ENCODE measurements at places on chromosomes 3 and 15. TPM values are rescaled to one million over a fixed set of nuclear protein-coding genes. Genes with fewer than 3 reads are reported as not detected.
A peak's percentile ranks its signal among the peaks of the same experiment; 100 is the strongest.

DNA sequence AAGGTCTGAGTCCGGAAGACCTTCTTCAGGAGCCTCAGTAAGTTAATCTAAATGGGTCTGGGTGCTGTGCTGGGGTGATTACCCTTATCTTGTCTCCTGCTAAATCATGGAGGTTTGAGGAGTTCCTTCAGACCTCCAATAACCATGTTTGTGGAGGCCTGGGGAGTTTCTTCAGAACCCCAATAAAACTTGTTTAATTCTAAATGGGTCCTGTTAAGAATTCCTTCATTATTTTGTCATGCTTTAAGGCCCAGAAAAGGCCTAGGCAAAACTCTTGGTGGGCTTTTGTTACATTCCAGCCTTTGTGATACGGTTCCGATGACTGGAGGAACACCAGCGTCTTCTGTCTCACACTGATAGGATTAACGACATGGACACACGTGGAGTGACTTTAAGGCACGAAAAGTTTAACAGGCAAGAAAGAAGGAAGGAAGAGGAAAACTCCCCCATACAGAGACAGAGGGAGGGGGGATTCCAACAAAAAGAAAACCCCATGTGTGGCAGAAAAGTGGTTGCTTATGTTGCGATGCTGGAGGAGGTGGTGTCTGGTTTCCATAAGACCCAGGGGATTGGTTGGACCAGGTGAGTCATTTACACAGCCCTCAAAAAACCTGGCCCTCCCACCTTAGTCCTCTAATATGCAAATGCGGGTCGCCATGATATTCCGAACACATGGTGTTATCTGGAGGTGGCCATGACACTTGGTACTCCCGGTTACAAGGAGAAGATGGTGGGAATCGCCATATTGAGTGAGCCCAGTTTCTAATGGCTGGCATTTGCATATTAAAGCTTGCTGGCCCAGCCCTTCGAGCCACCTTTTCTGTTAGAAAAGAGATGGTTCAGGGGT is 72.6 kb upstream of the MFGE8 start:
- H3K4me3 ChIP-seq, result no peak overlapping the region
- H3K4me1 ChIP-seq, result no peaks in the 10 kb centered on the region
- no peaks in the 10 kb centered on the region for H3K36me3 ChIP-seq
- H3K27me3 ChIP-seq, result no peaks in the 10 kb centered on the region
- DNase-seq, result no peak

- H3K27me3 ChIP-seq, result peaks cover 29% of the 10 kb centered on the region
- no peaks in the 10 kb centered on the region for H3K36me3 ChIP-seq
- H3K27ac ChIP-seq, result no peak overlapping the region
- no peak overlapping the region for H3K4me3 ChIP-seq
Observed at GRCh38 chr3:50427217-50427616, 67.9 kb upstream of the TMEM115 start.

DNA sequence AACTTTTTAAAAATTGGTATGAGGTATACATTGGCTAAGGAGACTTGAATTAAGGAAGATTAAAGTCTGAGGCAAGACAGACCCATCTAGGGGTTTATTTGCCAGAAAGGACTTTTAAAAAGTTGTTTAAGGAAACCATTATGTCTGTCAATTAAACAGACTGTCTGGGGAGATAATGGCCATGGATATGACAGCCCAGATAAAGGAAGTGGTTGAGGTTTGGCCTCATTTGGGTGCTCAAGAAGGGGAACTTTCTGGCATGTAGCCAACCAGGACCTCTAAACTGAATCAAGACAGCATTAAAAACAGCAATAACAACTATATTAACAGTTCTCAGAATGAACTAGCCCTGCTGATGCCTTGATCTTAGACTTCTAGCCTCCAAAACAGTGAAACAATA is 9.9 kb upstream of the CD200R1L start:
- H3K4me1 ChIP-seq, result peaks cover 5% of the 10 kb centered on the region
- H3K27me3 ChIP-seq, result no peaks in the 10 kb centered on the region
- no peaks in the 10 kb centered on the region for H3K36me3 ChIP-seq
- no peak overlapping the region for H3K27ac ChIP-seq
- DNase-seq, result no peak
- H3K4me3 ChIP-seq, result no peak overlapping the region

GRCh38 chr3:127786353-127787070 is 35.8 kb downstream of the MGLL start:
- peaks cover 24% of the 10 kb centered on the region for H3K4me1 ChIP-seq
- DNase-seq, result no peak
- H3K27me3 ChIP-seq, result no peaks in the 10 kb centered on the region
- H3K36me3 ChIP-seq, result no peaks in the 10 kb centered on the region
- no peak overlapping the region for H3K27ac ChIP-seq

DNA sequence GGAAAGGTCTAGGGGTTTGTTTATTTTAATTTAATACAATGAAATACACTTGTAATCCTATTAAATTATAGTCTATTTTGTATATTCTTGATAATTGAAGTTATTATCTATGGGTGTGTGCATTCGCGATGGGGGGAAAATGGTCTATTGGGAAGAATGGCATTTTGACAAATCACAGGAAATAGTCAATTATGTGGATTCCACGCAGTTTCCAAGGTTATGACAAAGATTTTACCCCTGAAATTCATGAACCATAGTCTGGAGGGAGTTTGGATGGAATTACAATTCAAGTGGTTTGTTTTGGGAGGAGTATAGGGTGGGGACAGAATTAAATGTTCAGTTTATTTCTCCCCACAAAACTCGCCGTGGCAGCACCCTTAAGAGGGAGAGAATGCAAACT is 66.5 kb downstream of the RBMS3 start:
- no peak overlapping the region for H3K27ac ChIP-seq
- no peak for DNase-seq
- peaks cover 6% of the 10 kb centered on the region for H3K4me1 ChIP-seq
- peaks cover 2% of the 10 kb centered on the region for H3K36me3 ChIP-seq

- H3K4me3 ChIP-seq, result no peak overlapping the region
- H3K27me3 ChIP-seq, result no peaks in the 10 kb centered on the region
- H3K36me3 ChIP-seq, result no peaks in the 10 kb centered on the region
- no peak for DNase-seq
- H3K27ac ChIP-seq, result no peak overlapping the region
- no peaks in the 10 kb centered on the region for H3K4me1 ChIP-seq
Observed at GRCh38 chr3:196117809-196118208, 35.9 kb upstream of the TFRC start.

DNA sequence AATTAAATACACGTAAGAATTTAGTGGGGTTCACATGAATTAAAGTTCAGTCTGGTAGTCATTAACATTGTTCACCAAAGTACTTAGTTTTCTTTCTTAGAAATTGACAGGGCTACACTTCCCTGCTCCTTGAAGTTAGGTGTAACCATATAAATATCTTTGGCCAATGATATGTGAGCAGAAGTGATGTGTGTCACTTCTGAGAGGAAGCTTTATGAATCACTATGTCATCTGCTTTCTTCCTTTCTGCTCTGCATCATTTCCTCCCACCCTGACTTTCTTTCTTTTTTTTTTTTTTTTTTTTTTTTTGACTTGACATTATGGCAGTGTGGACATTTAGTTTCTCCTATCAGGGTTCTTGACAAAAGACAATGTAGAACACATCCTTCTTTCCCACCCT is 156.2 kb upstream of the COL8A1 start:
- no peak overlapping the region for H3K4me3 ChIP-seq
- no peak for DNase-seq
- H3K36me3 ChIP-seq, result no peaks in the 10 kb centered on the region

DNA sequence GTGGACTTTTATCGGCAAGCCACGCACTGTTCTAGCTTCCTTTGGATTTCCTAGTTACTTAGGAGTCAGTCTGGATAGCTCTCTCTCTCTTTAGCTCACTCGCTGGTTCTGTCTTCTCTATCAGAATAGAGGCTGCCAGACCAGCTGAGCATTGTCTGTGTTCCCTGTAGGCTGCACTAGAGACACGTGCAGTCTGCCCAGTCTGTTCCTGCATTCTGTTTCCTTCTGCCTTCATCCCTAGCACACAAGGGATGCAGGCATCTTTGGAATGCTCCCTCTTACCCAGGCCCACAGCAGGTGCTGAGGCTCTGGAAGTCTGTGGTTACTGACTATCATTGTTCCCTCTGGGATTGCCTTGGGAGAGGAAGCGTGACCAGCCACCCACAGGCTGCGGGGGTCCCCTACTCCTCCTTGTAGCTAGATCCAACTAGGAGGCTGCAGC is 322.8 kb downstream of the ZNF621 start:
- peaks cover 24% of the 10 kb centered on the region for H3K4me1 ChIP-seq
- peak; percentile 22 for DNase-seq
- no peak overlapping the region for H3K27ac ChIP-seq

C3orf20 gene
- total RNA-seq, result not detected

CYP8B1 gene
- not detected for total RNA-seq

GRCh38 chr3:193114431-193115340 is 126.3 kb upstream of the PLAAT1 start:
- no peaks in the 10 kb centered on the region for H3K36me3 ChIP-seq
- H3K27me3 ChIP-seq, result peaks cover 47% of the 10 kb centered on the region
- no peak overlapping the region for H3K4me3 ChIP-seq
- H3K4me1 ChIP-seq, result no peaks in the 10 kb centered on the region
- no peak overlapping the region for H3K27ac ChIP-seq

TEX55 gene
- total RNA-seq, result not detected

BCHE gene
- total RNA-seq, result not detected

TMCC1 gene
- total RNA-seq, result 31.2 TPM

NR2E3 gene
- 0.56 TPM for total RNA-seq

TMC3 gene
- not detected for total RNA-seq

ITPKA gene
- 13.5 TPM for total RNA-seq

SAMMSON gene
- total RNA-seq, result not detected

- no peak for DNase-seq
- H3K36me3 ChIP-seq, result no peaks in the 10 kb centered on the region
- no peaks in the 10 kb centered on the region for H3K27me3 ChIP-seq
- no peak overlapping the region for H3K27ac ChIP-seq
- peaks cover 9% of the 10 kb centered on the region for H3K4me1 ChIP-seq
Observed at GRCh38 chr3:32428092-32429068, 36.7 kb downstream of the CMTM7 start.

- H3K27me3 ChIP-seq, result no peaks in the 10 kb centered on the region
- no peak overlapping the region for H3K27ac ChIP-seq
- H3K36me3 ChIP-seq, result no peaks in the 10 kb centered on the region
- DNase-seq, result no peak
Observed at GRCh38 chr3:96347289-96347688, 467.1 kb upstream of the EPHA6 start.

- DNase-seq, result no peak
- peaks cover 24% of the 10 kb centered on the region for H3K36me3 ChIP-seq
- no peaks in the 10 kb centered on the region for H3K27me3 ChIP-seq
- H3K4me3 ChIP-seq, result no peak overlapping the region
- peak overlapping the region; percentile 9 for H3K27ac ChIP-seq
Observed at GRCh38 chr3:125318167-125318865, 56.8 kb downstream of the ZNF148 start.

GRCh38 chr3:53775018-53775417 is 71.2 kb downstream of the CHDH start:
- no peak for DNase-seq
- H3K27ac ChIP-seq, result no peak overlapping the region
- no peaks in the 10 kb centered on the region for H3K36me3 ChIP-seq

TLR9 gene
- not detected for total RNA-seq

AGBL1 gene
- total RNA-seq, result not detected

GRCh38 chr15:79299126-79299840 is 11.6 kb upstream of the TMED3 start:
- H3K4me3 ChIP-seq, result no peak overlapping the region
- H3K36me3 ChIP-seq, result no peaks in the 10 kb centered on the region
- H3K27me3 ChIP-seq, result peaks cover 79% of the 10 kb centered on the region
- no peak overlapping the region for H3K27ac ChIP-seq
- H3K4me1 ChIP-seq, result no peaks in the 10 kb centered on the region
- DNase-seq, result no peak

Data from MCF 10A (cell line).